Heart left ventricle (tissue), 16 donors: ENCODE measurements at places on chromosomes 13 and 19. TPM values are rescaled to one million over a fixed set of nuclear protein-coding genes. Genes with fewer than 3 reads are reported as not detected.

DNA sequence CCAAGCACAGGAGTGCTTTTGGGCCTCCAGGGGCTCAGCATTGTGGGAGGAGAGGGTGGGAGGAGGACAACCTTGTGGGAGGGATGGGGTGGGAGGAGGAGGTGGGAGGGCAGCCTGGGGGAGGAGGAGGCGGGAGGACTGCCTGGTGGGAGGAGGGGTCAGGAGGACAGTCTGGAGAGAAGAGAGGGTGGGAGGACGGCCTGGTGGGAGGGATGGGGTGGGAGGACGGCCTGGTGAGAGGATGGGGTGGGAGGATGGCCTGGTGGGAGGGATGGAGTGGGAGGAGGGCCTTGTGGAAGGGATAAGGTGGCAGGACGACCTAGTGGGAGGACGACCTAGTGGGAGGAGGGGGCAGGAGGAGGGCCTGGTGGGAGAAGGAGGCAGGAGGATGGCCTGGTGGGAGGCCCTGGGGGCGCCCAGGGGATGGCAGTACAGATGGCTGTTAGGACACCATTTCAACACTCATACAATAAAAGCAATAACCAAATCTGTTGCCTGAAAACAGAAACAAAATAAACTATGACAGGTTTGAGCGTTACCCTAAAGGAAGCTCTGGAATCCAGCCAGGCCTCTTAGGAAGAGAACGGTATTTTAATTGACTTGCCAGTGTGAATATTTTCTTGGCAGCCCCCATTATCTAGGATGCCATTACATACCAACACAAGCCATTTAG, 63.7 kb downstream of the CRYL1 start:
- DNase-seq: no peak

- peak; percentile 68 for DNase-seq
These were observed 23.5 kb downstream of the NKPD1 start for GRCh38 chr19:45137179-45137761.

- no peak for DNase-seq
These were observed 34.6 kb downstream of the CEBPG start for GRCh38 chr19:33408116-33408515.

DNA sequence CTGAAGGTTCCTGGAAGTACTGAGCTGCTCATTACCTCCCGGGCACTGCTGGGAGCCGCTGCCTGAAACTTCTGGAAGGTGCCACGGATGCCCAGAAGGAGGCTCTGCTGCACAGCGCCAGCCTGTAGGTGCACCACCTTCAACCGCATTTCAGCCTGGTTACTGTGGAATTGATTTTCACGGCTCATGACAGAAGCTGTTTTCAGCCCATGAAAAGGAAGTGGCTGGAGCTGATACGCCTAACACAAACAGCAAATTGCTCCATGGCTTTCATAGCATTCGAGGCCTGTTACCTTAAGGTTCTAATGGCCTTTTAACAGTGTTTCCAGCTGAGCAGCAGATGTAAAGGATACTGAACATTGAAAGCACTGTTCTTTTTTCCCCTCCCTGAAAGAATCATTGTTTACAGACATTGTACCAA, 22.0 kb downstream of the GPC6 start:
- DNase-seq: no peak

DNA sequence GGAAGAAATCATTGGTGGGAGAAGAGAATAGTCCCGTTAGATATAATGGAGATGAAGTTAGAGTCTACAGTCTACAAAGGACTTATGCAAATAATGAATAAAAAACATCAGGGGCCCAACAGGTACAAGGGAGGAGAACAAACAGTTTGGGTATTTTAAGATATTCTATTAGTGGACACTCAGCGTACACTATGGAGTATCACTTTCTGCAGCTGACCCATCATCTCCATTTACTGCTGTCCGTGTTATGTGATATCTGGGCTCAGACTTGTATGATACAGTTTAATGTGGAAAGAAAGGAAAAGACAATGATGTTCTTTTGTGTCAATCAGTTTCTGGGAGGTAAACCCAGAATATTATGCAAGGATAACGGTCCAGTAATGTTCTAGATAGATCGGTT, 126.2 kb downstream of the RAB20 start:
- DNase-seq: no peak

GRCh38 chr13:25871389-25872125, 180.3 kb downstream of the SHISA2 start:
- DNase-seq: no peak

DNA sequence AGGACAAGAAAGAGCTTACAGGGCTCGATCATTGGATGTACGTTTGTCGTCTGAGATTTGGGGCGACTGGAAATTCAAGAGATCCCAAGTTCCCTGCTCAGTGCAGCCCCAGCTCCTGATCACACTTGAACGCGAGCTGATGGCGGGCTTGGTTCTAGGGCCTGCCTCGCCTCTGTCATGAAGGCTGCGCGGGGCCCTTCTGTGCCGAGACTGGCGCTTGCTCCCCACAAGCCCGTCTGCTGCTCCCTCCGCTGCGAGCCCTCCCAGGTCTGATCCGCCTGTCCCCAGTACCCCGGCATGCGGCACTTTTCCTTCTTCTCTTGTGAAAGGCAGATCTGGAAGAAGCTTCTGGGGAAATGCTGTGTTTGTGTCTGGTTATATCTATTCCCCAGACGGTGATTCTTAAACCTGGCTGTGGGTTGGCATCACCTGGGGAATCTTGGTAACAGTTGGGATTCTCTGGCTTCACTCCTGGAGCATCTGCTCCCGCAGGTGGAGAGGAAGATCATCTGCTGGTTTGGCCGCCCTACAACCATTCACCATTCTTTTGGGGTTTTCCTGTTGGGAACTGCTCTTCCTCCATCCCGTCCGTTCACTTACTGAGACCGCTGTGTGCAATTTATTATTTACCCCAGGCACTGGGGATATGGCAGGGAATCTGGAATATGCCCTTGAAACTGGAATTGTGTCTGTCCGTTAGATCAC, 43.6 kb downstream of the SIPA1L3 start:
- DNase-seq: no peak

GRCh38 chr19:40033989-40034560, 22.0 kb downstream of the ZNF780B start:
- DNase-seq: no peak

GRCh38 chr13:24195626-24196025, 35.1 kb downstream of the SPATA13 start:
- no peak for DNase-seq

Gene LILRB2
- 0.83 TPM for total RNA-seq

GRCh38 chr13:93450191-93450621, 223.6 kb downstream of the GPC6 start:
- DNase-seq: no peak

- no peak for DNase-seq
These were observed 82.6 kb downstream of the TBC1D4 start for GRCh38 chr13:75399168-75399878.

Gene PTH2
- not detected for total RNA-seq

DNA sequence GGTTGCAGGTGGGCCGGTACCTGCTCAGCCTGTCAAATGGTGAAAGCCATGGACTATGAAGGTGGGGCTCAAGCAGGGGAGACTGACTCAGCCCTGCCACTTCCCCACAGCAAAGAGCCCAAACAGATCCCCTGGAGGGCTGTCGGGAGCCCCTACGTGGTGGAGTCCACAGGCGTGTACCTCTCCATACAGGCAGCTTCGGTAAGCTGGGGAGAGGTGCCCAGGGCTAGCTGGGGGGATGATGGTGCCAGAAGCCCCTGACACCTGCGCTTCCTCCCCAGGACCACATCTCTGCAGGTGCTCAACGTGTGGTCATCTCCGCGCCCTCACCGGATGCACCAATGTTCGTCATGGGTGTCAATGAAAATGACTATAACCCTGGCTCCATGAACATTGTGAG, 3.2 kb upstream of the TMEM147 start:
- DNase-seq: no peak

DNA sequence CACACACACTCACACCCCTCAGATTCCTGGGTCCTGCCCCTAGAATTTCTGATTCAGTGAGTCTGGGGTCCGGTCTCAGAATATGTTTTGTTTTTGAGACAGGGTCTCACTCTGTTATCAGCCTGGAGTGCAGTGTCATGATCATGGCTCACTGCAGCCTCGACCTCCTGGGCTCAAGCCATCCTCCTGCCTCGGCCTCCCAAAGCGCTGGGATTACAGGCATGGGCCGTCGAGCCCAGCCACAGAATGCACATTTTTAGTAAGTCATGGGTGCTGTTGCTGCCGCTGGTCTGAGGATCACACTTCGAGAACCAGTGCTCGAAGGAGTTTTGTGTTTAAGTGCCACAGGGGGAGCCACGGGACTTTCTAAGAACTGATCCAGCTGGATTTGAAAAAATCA, 22.1 kb upstream of the TNFSF14 start:
- DNase-seq: no peak

GRCh38 chr13:107203146-107203847, 635.4 kb upstream of the ARGLU1 start:
- peak; percentile 18 for DNase-seq

Gene CEBPA
- 40.1 TPM for total RNA-seq

GRCh38 chr13:94992036-94992960, 280.0 kb upstream of the SOX21 start:
- no peak for DNase-seq

GRCh38 chr19:18645035-18645511, 8.2 kb downstream of the KLHL26 start:
- DNase-seq: no peak

DNA sequence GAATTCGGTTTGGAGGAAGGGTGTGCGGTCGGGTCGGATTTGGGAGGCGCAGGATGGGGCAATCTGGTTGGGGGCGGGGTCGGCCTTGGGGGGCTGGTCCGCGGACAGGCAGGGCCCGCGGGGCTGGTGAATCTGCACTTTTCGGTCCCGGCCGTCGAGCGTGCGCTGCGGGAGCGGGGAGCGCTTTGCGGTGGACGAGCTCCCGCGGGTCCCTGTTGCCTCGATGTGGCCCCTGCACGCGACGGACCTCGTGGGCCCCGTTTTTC, 11.9 kb downstream of the PEAK3 start:
- peak; percentile 60 for DNase-seq

GRCh38 chr13:113149711-113150549, 8.5 kb upstream of the PROZ start:
- DNase-seq: no peak

DNA sequence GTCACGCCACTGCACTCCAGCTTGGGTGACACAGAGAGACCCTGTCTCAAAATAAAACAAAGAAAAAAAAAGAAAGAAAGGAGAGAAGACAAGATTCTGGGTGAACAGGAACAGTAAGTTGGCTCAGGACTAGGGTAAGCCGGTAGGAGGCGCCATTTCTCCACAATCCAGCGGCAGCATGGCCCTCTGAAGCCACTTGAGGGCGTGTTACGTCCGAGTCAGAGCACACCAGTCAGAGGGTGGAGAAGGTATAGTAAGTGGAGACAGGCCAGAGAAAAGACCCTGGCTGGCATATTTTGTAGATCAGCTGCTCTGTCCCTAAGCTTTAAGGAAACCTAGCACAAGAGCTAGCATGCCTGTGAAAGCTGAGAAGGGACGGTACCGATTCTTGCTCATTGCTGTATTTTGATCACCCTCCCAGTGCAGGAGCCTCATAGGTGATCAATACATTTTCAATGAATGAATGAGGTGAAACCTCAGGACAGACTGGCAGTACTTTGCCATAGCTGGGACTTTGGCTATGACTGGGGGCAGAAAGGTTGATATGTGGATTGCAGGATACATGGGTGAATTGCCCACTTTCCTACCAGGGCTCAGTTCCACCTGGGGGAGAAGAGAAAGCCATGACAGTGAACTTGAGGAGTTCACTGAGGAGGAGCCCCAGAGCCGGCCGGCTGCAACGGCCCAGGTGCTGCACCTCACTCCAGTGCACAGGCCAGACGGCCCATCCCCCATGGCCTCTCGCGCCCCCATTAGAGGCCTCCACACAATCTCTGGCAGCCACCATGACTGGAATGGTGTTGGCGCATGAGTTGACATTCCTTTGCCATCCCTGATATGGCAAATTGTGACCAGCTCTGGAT, 23.5 kb downstream of the POU2F2 start:
- DNase-seq: peak; percentile 74

DNA sequence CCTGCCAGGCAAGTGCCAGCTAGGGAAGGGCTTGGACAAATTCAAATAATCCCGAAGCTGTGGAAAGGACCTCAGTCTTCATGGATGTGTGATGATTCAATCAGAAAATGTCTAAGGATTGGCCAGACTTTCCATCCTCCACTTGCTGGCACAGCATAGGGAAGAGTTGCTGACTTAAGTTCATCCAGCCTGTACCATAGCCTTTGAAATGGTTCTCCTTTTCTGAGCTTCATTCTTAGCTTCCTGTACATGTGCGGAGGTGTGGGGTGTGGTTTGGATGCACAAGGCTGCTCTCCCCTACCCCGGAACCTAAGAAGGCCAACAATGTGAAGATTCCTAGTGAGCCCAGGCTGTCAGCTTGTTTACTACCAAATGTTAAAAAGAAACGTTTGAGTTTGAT, 959 bp upstream of the IGFL3 start:
- no peak for DNase-seq

DNA sequence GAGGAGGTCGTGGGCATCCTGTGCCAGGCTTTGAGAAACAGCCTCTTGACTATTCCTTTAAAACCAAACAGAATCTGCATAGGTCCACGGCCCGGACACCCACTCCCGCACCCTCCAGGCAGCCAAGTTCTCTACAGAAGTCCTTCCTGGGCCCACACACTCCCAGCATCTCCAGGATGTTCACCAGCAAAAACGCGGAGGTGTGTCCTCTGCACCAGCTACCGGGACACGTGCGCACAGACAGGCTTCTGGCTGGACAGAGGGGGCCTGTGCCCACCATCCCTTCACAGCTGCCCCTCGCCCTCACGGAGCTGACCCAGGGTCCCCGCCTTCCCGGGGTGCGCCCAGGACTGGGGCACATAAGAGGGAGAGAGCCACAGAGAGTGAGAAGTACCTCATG, 44.2 kb downstream of the CEBPG start:
- no peak for DNase-seq

- peak; percentile 59 for DNase-seq
These were observed 10.5 kb downstream of the PEAK3 start for GRCh38 chr19:2271234-2272103.

GRCh38 chr13:73808318-73808717, 325.9 kb downstream of the KLF12 start:
- DNase-seq: no peak

GRCh38 chr13:108917581-108917980, 288.2 kb downstream of the MYO16 start:
- no peak for DNase-seq

Gene APC2
- total RNA-seq: 0.04 TPM

Gene ZNF177
- total RNA-seq: 1.4 TPM

Gene ZSCAN4
- not detected for total RNA-seq

DNA sequence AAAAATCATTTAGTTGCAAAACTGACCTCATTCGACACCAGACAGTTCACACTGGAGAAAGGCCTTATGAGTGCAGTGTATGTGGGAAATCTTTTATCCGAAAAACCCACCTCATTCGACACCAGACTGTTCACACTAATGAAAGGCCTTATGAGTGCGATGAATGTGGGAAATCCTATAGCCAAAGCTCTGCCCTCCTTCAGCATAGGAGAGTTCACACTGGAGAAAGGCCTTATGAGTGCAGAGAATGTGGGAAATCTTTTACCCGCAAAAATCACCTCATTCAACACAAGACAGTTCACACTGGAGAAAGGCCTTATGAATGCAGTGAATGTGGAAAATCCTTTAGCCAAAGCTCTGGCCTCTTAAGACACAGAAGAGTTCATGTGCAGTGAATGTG, 7.1 kb upstream of the ZNF134 start:
- no peak for DNase-seq

- no peak for DNase-seq
These were observed 379.8 kb downstream of the TBC1D4 start for GRCh38 chr13:75102001-75102716.

GRCh38 chr19:10971107-10971726, 10.4 kb downstream of the SMARCA4 start:
- DNase-seq: no peak
